GM12864 (cell line): ENCODE measurements at places on chromosomes 6 and 20.
A peak's percentile ranks its signal among the peaks of the same experiment; 100 is the strongest.

GRCh38 chr6:35360349-35361138 lies 18.2 kb downstream of the PPARD start:
- no peak for DNase-seq

DNA sequence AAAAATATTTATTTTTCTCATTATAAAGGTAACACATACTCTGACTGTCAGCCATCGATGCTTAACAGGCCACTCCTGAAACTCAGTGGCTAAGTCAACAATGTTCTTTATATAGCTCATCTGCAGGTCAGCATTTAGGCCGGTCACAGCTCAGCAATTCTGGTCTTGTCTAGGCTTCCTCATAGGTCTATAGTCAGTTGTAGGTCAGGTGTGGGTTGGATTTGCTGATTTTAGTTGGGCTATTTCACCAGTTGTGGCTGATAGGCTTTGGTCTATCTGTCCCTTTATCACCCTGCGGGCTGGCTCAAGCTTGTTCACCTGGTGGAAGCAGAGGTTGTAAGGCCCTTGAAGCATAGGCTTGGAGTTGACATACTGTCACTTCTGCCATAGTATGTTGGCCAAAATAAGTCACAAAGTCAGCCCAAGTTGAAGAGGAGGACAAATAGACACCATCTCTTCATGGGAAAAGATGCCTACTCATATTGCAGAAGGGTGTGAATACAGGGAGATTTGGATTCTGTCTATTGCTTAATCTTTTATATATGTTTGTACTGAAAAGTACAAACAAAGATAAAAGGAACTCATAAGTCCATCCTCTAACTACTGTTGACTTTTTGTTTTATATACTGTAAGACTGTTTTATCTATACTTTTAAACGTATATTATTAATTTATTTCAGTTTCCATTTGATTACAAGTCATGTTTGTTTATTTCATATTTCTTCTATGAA lies 75.0 kb downstream of the BCKDHB start:
- DNase-seq: no peak

DNA sequence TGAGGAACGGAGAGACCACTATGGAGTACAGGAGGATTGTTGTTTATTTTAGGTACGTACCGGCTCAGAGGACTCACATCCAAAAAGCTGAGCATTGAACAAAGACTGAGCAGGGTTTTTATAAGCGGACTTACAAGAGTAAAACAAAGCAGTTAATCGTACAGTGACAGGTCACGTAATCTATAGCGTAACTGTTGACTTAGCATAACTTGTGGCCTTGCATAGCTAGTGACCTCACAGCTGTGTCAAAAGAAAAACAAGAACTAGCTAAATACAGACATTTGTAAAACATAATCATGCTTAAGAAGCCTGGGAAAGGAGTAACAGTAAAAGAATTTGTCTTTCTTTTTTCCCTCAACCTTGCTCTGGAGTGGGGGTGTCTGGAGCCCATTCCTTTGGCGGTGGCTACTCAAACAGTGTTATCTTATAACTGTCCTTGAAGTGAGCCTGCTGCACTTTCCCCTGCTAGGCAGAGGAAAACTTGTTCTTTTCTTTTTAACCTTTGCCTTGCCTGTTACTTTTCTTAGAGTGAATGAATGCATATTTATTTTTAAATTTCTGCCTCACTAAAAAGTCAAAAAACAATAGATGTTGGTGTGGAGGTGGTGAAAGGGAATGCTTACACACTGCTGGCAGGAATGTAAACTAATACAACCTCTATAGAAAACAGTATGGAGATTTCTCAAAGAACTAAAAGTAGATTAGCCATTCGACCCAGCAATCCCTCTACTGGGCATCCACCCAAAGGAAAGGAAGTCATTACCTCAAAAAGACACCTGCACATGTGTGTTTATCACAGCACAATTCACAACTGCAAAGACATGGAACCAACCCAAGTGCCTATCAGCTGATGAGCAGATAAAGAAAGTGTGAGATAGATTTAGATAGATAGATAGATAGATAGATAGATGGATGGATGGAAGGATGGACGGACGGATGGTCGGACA lies 109.0 kb downstream of the TAF4 start:
- DNase-seq: no peak

DNA sequence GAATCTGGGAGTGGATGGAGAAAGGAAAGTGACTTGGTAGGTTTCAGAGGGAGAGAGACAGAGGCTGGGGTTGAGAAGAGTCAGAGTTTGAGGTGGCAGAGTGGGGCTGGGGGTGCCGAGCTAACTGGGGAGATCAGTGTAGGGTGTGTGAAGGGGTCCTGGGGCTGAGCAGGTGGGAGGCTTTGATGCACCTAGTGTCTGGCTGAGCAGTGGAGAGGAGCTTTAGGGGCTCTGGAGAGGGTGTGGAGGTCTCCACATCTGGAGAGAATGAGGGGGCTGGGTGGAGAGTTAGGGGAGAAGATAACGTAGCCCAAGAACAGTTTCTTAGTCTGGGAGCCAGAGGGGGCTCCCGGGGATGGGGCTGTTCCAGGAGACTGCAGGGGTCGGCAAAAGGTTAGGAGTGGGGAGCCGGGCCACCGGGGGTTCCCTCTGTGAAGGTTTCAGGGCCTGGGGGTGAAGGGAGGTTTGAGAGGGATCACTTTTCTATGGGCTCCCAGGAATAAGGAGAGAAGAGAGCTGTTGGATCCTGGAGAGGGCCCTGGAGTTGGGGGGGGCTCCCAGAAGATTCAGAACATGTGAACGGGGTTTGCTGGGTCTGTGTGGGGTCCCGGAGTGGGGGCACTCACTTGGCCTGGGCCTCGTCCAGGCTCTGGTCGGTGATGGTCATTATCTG lies 797 bp downstream of the PBX2 start:
- DNase-seq: no peak

DNA sequence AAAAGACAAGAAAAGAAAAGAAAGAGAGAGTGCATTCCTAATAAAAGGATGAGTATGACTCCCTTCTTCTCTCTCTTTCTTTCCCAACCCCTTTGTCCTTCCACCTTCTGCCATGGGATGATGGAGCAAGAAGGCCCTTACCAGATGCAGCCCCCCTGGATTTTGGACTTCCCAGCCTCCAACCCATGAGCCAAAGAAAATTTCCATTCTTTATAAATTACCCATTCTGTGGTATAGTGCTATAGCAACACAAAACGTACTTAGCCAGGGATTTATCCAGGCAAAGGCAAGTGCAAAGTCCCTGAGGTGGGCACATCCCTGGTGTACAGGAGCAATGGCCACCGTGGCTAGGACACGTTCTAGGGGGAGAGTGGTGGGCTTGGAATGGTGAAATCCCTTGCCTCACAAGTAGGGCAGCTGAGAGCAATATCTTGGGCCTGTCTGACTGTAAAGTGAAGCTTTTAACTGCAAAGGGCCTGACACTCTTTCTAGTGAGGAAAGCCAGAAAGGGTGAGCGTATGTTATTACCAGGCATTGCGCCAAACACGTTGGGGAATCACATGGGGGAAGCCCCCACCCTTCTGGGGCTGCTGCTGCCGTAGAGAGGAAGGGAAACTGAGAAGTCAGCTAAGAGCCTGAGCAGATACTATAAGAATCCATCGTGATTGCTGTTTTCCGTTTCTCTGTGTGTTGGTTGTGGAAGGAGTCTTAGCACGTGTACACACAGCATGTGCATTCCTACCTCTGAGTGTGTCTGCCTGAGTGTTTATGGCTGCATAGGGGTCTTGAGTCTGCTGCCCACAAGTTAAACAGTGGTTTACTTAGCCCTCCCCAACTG lies 50.7 kb upstream of the SIRPA start:
- DNase-seq: peak; percentile 64

DNA sequence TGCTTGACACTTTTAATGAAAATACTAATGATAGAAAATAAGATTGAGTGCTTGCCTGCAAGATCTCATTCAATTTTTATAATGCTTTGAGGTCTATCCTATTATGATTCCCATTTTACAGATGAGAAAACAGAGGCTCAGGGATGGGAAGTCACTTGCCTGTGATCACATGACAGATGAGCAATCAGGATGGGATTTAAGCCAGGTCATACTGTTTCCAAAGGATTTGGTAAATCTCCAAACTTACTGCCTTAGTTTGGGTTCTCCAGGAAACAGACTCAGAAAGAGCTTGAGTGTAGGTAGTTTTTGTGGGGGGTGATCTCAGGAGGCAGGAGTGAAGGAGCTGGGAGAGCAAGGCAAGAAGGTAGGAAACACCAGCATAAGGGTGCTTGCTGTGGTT lies 456.3 kb downstream of the MAFB start:
- DNase-seq: no peak

- DNase-seq: no peak
Observed at GRCh38 chr20:6000871-6001270, 50.4 kb downstream of the MCM8 start.

DNA sequence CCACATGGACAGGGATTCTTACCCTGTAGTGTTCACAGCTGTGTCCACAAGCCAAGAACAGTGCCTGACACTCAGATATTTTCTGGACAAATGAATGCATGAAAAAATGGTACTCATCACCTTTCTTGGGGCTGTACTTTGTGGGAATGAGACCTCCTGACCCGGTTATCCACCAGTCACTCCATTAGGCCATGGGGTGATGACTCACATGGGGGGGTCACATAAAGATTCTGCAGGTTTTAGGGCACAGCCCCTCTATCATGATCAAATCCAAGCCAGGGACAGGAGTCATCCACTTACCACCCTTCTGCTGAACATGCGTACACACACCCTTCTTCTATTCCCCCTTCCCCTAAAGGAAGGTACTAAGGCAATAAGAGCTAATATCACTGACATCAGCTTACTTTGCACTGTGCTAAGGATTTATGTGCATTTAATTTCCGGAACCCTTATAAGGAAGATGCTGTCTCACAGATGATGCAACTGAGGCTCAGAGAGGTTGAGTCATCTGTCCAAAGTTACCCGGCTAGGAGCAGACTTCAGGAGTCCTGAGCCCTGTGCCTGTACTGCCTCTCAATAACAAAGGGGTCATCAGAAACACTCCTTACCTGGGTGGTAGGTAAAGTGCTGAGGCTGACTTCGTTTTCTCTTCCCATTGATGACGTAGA lies 107.8 kb downstream of the NFATC2 start:
- no peak for DNase-seq

- DNase-seq: no peak
Observed at GRCh38 chr6:91786474-91787184, 1199.8 kb upstream of the MAP3K7 start.
